ENCODE measurements at places on chromosomes 6 and 20.

GRCh38 chr6:25637960-25638434 is 14.0 kb upstream of the SCGN start:
- DNase-seq: peak; percentile 22

GRCh38 chr6:1525364-1526038 is 84.2 kb upstream of the FOXC1 start:
- DNase-seq: no peak

- peak; percentile 62 for DNase-seq
These were observed 58.2 kb downstream of the CSE1L start for GRCh38 chr20:49104365-49104648.

- no peak for DNase-seq
These were observed 379.9 kb upstream of the EPHA7 start for GRCh38 chr6:93799226-93799625.

DNA sequence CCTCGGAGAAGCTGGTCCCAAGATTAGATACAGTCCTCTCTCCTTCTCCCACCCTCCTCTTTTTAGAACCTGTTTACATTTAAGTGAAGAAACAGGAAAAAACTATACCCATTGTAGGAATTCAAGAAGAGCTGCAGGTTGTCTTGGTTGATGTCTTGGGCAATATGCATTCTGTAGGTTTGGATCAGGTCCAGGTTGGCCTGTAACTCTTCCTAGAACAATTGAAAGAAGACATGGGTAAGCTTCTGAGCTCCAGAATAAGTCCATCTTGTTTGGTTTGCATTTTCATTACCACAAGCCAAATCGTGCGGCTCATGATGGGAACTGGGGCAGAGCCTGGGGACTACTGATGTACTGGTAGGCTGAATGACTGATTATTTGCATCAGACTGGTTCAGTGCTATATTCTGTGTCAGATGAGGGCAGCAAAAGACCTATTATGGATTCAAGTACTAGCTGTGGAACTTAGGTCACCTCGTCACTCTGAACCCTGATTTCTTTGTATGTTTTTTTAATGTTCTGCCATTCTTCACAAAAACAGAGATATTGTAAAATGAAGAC is 20.3 kb upstream of the SLA2 start:
- peak; percentile 48 for DNase-seq

DNA sequence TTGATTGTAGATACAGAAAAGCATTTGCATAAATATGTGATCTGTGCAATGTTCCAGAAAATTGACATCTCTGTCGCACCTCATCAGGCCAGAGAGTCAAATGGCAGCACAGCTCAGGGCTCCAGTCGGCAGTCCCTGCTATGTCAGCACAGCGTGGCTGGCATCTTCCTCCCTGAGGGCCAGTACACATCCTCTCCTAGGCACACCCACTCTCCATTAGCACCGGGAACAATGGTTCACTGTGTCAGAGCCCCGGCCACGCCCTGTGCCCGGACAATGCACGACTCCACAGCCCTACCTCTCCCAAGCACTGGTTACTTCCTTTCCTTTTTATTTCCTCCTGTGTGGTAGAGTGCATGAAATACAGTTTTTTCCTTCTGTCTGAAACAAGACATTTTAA is 114.9 kb downstream of the FOXC1 start:
- peak; percentile 63 for DNase-seq

GRCh38 chr6:153989989-153990388 is 49.1 kb upstream of the OPRM1 start:
- no peak for DNase-seq

DNA sequence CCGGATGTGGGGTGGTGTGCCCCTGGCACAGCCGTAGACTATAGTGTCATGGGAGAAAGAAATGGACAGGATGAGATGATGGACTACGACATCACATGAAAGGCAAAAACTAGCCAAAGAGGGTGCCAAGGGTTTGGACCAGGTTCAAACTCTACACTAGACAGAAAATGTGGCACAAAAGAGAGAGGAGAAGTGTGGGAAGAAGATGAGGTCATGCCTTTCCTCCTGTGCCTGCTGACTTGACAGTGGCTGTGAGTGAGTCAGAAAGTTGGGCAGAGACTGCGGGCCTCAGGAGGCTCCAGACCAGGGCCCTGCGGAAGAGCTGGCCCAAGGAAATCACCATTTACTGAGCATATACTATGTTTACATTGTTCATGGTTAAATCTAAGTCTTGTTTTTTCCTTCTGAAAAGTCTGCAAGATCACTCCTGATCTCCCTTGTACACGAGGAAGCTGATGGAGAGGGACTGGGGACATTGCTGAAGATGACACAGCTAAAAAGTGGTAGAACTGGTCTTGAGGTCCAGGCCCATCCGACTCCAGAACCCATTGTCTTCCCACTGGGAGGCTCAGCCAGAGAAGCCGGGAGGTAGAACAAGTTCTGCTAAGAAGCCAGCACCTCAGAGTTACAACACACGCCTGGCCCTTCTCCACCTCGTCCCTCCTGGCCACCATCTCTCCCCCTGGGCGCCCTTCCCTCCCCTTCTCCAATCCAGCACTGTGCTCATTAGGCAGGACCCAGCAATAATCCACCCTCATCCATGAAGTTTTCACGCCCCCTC is 35.6 kb downstream of the CNKSR3 start:
- DNase-seq: no peak

- no peak for DNase-seq
These were observed 59.6 kb downstream of the DOK5 start for GRCh38 chr20:54535033-54535432.

- no peak for DNase-seq
These were observed 2.6 kb downstream of the PACSIN1 start for GRCh38 chr6:34468378-34468892.

GRCh38 chr6:38782616-38783015 is 67.5 kb downstream of the DNAH8 start:
- no peak for DNase-seq

DNA sequence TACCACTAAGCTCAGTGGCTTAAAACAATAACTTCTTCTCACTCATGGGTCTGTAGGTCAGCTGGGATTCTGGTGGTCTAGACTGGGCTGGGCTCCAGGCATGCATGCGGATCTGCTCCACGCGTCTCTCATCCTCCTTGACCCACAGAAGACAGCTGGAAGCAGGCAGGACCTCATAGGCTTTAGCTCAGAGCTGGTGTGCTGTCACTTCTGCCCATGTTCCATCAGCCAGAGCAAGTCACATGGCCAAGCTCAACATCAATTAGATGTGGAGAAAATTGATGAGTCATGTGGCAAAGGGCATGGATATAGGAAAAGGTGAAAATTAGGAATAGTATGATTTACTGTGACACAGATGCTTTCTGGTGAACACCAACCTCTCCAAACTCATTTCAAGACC is 57.4 kb upstream of the PSMF1 start:
- DNase-seq: no peak

GRCh38 chr6:39785281-39785680 is 6.9 kb upstream of the DAAM2 start:
- no peak for DNase-seq

GRCh38 chr6:95518630-95519227 is 58.6 kb upstream of the MANEA start:
- DNase-seq: no peak

- DNase-seq: no peak
These were observed 140.3 kb upstream of the RUNX2 start for GRCh38 chr6:45187836-45188235.

GRCh38 chr20:25622450-25623224 is 1.2 kb downstream of the NANP start:
- no peak for DNase-seq

DNA sequence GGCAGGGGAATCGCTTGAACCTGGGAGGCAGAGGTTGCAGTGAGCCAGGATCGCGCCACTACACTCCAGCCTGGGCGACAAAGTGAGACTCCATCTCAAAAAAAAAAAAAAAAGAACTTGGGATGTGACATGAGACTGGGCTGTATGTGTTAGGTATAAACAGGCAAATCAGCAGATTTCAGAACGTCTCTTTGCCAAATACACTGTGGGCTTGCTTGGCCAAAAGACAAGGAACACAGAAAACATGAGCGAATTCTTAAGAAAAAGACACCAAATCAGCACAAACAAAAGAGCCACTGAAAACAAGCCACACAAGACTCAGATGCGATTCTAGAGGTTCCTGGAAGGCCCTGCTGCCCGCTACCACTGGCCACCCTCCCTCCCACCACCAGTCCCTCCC is 12.5 kb downstream of the ETV7 start:
- DNase-seq: peak; percentile 79

All from lung (tissue), 17 donors.